ENCODE measurements at places on chromosomes 7 and 10.

DNA sequence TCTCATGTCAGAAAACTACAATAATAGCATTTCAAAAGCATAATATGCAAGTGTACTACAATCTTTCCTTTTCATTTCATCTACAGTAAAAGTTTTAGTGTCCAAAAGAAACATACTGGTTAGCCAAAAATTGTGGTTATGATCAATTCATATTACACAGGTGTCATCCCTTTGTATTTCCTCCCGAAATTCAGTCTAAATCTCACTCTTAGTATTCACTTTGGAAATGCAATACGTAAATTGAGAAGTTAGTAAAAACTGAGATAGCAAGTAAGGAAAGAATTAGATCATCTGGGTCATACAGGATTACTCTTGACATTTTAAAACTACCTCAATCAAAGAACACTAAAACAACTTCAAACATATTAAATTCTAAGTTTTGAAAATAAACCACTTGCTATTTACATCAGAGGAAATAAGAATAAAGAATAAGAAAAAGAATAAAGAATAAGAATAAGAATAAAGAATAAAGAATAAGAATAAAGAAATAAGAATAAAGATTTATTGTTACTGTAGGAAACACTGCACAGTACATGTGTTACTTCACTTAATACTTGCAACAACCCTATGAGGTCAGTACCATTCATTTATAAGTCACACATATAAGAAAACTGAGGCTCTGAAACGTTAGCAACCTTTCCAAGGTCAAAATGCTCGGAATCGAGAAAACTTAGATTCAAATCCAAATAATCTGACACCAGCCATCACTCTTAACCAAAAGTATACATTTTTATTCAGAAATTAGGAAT is 10.5 kb downstream of the SNX13 start:
- DNase-seq = no peak

DNA sequence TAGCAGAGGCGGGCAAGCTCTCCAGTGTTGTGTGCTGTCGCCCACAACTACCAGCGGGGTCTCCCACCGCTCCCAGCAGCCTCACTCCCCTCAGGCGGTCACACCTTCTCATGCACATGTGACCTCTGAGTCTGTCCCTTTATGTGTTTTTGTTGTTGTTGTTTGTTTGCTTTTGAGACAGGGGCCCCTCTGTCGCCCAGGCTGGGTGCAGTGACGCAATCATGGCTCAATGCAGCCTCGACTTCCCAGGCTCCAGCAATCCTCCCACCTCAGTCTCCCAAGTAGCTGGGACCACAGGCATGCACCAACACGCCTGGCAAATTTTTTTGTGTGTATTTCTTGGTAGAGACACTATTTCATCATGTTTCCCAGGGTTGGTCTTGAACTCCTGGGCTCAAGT is 1.5 kb downstream of the CPSF4 start:
- no peak for DNase-seq

GRCh38 chr7:82129091-82129490 is 314.5 kb downstream of the CACNA2D1 start:
- DNase-seq = no peak

- DNase-seq = no peak
These were observed 293.6 kb downstream of the DNAJB6 start for GRCh38 chr7:157630301-157630853.

- DNase-seq = no peak
These were observed 192.4 kb downstream of the SDK1 start for GRCh38 chr7:3493499-3493898.

DNA sequence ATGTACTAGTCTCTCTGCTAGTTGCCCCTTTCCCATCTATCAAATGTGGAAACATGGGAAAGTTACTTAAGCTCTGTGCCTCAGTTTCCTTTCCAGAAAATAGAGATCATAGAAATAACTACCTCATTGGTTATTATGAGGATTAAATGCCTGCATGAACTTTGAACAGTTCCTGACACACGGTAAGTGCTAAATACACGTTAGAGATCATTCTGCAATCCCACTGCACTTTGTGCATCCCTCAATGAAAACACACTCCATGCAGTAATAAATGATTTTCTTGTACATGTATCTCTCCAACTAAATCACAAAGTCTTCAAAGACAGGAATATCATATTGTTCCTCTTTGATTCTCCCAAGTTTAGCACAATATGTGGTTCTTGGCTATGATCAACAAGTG is 73.1 kb downstream of the PPP1R3C start:
- no peak for DNase-seq

DNA sequence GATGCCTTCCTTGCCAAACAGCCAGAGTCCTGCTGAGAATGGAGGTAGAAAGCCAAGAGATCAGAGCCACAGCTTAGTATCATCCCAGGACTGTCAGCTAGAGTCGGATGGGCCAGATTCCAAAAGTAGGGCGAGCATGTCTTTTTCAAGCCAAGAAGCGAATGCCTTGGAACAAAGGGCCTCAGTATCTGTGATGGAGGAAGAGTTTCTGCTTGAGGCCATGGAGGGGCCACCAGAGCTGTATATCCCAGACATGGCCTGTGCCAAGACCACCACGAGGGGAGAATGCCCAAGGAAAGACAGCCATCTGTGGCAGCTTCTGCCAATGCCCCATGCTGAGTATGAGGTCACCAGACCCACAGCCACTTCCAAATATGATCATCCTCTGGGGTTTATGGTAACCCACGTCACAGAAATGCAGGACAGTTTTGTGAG is 44.3 kb upstream of the PPP1R17 start:
- DNase-seq = no peak

GRCh38 chr10:43681220-43681619 is 32.5 kb upstream of the ZNF32 start:
- DNase-seq = no peak

DNA sequence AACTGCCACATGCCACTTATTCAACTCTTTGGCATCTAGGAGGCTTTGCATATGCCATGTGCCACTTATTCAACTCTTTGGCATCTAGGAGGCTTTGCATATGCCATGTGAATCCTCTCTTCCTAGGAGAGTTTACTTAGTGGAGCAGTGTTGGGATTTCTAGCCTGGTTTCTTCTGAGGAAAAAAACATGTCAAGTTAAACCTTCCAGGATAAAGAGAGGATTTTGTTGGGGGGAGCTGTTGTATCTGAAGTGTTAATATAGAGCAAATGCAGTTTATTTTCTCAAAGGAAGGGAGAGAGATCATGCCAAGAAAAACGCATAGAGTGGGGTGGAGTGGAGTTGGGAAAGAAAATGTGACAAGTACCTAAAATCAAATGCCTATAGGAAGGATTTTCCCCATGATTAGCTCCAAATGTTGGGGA is 91.5 kb downstream of the MCU start:
- no peak for DNase-seq

DNA sequence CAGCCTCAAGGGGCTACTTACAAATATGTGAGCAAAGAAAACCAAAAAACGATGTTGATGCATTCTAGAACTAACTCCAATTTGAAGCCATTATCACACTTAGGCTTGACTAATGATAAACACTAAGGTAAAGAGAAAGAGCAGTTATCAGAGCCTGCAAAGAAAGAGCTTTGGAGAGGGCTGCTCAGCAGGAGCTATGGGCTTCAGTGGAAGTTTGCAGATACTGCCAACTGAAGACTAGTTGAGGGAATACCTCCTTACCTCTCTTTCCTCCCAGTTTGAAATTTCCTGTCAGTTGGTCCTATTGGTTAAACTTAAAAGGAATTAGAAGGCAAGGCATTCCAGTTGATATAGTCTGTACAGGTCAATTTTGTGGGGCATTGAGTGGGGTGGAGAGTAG is 498.1 kb upstream of the POT1 start:
- no peak for DNase-seq

DNA sequence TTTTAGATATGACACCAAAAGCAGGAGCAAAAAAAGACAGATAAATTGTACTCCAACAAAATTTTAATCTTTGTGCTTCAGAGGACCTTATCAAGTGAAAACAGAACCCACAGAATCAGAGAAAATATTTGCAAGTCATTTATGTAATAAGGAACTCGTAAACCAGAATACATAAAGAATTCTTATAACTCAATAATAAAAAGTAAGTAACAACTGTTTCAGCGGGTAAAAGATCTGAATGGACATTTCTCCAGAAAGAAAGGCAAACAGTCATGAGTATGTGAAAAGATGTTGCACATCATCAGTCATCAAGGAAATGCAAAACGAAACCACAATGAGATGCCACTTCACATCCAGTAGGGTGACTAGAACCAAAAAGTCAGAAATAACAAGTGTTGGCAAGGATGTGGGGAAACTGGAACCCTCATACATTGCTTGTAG is 167.7 kb upstream of the KCTD7 start:
- DNase-seq = no peak

DNA sequence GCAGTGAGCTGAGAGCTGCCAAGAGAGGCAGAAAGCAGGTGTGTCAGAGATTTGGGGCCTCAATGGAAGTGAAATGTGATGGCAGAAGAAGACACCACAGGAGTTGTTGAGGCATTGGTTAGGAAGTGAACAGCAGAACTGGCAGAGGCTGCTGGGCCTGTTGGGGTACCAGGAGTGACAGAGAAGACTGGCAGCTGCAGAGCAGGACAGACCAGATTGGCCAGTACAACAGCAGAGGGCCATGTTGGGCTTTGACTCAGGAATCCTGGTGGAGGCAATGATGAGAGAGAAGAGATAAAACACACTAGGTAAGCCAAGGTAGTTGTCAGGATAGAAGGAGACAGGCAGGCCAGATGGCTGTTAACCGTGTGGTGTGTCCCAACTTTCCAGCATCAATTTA is 19.9 kb upstream of the HERPUD2 start:
- DNase-seq = no peak

DNA sequence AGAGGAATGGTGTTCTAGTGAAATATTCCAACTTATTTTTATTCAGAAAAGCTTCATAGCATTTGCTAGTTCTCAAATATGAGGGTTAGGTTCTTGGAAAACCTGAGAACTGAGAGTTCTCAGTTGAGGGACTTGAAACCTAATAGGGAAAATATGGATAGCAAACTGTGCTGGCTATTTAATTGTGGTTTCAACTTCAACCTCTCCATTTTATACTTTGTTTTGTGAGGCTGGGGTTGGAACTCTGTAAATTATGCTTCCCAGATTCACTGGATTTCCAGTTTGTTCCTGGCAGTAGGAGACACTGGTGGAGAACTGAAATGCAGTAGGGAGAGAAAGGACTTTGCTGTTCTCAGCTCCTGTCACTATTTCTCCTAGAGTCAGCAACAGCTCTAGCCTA is 52.7 kb downstream of the CDK14 start:
- no peak for DNase-seq

GRCh38 chr10:72855790-72856189 is 37.7 kb upstream of the OIT3 start:
- no peak for DNase-seq

- no peak for DNase-seq
These were observed 663.3 kb upstream of the FOXK1 start for GRCh38 chr7:4018601-4019316.

GRCh38 chr10:68105820-68106219 is 3.5 kb upstream of the MYPN start:
- no peak for DNase-seq

GRCh38 chr7:34430456-34430855 is 227.6 kb upstream of the NPSR1 start:
- no peak for DNase-seq

DNA sequence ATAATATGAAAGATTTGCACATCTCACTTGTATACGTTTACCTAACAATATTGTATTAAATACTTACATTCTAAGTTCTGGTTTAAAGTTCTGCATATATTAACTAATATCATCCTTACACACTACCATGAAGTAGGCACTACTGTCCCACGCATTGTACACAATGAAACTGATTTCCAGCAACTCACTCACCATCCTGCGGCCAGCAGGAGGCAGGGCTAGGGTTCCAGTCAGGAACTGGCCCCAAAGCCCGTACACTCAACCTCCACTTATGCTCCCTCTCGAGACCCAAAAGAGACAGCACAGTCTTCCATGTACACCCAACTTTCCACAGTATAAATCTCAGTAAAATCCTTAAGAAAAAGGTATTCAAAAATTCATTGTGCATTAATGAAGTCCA is 41.4 kb downstream of the GRID1 start:
- no peak for DNase-seq

- no peak for DNase-seq
These were observed 15.5 kb downstream of the TECPR1 start for GRCh38 chr7:98236355-98237185.

GRCh38 chr10:64191286-64191685 is 670.1 kb downstream of the REEP3 start:
- no peak for DNase-seq

- no peak for DNase-seq
These were observed 43.5 kb upstream of the MSRB2 start for GRCh38 chr10:23051855-23052331.

DNA sequence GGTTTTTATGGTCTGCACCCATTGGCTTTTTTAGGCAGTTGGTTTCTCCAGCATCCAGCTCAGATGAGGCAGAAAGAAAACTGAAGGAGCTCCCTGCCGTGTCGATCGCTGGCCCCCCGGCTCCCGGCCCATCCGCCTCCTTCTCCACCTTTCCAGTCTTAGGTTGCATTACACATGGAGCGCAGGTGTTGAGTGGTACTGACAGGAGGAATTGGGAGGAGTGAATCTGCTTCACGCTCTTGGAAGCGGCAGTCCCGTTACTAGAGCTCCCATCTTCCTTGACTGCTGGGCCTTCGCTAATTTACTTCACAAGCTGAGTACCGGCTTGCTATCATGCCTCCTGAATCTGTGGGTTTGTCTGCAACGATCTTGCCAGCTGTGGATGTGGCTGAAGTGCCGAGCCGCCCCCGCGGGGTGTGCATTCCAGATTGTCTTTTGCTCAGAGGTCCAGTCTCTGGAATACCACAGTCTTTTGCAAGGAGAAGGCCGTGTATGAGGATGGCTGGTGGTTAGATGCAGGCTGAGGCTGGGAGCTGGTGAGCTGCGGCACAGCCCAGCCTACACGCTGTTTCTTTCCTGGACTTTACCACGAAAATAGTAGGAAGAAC is 17.1 kb downstream of the IQCE start:
- no peak for DNase-seq

GRCh38 chr10:4249841-4250586 is 465.0 kb upstream of the KLF6 start:
- no peak for DNase-seq

- no peak for DNase-seq
These were observed 27.9 kb downstream of the WIPI2 start for GRCh38 chr7:5217851-5218331.

- no peak for DNase-seq
These were observed 77.9 kb downstream of the ARHGAP21 start for GRCh38 chr10:24645784-24646183.

- DNase-seq = no peak
These were observed 639.5 kb downstream of the LRMDA start for GRCh38 chr10:76070916-76071315.

GRCh38 chr7:112833082-112833481 is 42.9 kb upstream of the TMEM168 start:
- DNase-seq = no peak

GRCh38 chr10:100516847-100517246 is 2.8 kb downstream of the SEC31B start:
- peak; percentile 13 for DNase-seq

GRCh38 chr7:28666154-28666553 is 253.8 kb downstream of the CREB5 start:
- DNase-seq = no peak

Measured in AML-193 (cell line).